Stimulated activated CD8-positive, alpha-beta memory T cell treated with anti-CD3 and anti-CD28 coated beads, Interleukin-15, amount 100 ng/mL, for 48 hours (primary cell): ENCODE measurements at places on chromosomes 2 and 18.

DNA sequence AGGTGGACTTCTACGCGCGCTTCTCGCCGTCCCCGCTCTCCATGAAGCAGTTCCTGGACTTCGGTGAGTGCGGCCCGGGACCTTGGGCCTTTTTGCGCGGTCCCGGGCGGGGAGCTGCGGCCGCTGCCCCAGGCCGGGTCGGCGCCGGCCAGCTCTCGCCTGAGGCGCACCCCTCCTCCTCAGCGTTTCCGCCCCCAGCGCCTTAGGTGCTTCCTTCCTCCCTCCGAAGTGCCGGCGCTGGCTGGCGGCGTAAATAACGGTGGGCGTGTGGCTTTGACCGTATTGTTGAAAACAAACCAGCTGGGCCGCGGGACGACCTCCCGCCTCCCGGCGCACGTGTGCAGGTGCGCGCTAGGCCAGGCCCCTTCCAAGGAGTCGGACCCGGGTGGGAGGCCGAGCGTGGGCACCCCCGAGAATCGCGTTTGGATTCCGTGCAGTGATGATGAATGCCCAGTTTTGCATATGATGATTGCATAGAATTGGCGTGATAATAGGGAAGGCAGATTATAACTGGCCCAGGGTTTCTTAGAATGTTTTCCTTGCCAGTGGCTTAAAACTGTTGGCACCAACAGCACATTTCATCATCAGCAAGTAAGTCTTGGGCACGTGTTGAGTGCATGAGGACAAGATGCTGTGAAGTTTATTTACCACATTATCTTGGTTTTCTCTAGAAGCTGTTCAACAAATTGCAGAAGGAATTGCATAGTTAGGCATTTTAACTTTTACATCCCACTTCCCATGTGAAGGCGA is 569 bp downstream of the PDK1 start:
- peak; percentile 68 for DNase-seq

GRCh38 chr18:47911877-47912276 is 18.6 kb downstream of the SMAD2 start:
- DNase-seq = no peak

DNA sequence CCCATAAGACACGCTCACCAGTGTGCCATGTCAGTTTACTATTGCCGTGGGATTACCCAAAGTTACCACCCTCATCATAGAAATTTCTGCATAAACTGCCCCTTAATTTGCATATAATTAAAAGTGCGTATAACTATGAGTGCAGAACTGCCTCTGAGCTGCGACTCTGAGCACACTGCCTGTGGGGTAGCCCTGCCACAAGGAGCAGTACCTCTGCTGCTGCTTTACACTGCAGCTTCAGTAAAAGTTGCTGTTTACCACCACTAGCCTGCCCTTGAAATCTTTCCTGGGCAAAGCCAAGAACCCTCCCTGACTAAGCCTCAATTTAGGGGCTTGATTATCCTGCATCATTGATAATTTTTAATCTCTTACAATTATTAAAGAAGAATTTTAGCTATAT is 213.9 kb upstream of the MAP2 start:
- no peak for DNase-seq

DNA sequence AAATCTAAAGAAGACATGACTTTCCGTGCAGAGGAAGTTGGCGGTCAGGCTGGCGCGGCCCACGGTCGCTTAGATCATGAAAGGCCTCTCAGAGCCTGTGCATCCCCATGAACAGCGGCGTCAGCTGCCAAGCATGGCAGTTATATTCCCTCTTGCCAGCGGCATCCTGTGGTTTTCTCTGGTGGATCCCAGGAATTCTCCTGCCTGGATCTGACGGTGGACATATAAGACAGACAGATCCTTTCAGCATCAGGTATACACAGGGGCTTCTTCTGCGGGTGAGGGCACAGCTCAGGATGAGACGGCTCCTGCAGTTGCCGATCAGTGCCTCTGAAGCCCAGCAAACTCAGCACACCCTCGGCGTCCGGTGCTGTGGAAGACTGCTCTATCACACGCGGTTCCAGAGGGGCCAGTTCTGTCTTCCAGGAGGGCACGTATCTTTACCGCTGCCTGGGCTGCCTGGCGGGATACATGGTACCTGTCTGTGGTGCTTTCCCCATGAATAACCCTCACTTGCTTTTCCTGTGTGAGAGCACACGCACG is 157.8 kb downstream of the LDLRAD4 start:
- DNase-seq = no peak

DNA sequence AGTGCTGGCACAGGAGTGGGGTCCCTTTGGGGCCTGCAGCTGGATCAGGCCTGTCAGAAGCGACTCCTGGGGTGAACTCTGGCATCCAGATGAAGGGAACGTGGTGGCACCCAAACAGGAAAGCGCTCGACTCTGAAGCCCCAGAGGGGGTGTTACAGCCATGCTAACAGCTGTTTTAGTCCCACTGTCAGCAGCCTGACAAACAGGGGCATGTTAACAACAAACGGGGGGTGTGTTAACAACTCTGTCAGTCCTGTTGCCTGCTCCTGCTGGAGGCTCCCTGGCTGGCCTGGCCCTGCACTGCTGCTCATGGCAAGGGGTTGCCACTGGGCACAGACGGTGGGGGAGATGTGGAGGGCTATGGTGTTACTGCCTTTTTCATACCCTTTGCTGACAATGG is 2.6 kb upstream of the RNU2-63P start:
- DNase-seq = no peak

- DNase-seq = no peak
Observed at GRCh38 chr2:239830121-239831000, 194.8 kb downstream of the NDUFA10 start.

GRCh38 chr18:61637319-61637718 is 255.5 kb downstream of the RNF152 start:
- no peak for DNase-seq

DNA sequence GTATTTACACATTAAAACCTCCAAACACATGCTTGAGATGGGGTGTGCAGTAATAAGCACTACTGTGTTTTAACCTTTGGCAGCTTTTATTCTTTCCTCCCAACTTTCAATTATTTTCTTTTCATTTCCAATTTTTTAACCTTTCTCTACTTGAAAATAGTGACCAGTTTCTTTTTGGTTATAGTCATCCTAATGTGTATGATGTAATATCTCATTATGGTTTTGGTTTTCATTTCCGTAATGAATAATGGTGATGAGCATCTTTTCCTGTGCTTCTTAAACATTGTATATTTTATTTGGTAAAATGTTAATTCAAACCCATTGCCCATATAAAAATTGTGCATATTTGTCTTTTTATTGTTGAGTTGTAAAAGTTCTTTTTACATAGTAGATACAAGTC is 103.5 kb downstream of the BMPR2 start:
- DNase-seq = no peak

DNA sequence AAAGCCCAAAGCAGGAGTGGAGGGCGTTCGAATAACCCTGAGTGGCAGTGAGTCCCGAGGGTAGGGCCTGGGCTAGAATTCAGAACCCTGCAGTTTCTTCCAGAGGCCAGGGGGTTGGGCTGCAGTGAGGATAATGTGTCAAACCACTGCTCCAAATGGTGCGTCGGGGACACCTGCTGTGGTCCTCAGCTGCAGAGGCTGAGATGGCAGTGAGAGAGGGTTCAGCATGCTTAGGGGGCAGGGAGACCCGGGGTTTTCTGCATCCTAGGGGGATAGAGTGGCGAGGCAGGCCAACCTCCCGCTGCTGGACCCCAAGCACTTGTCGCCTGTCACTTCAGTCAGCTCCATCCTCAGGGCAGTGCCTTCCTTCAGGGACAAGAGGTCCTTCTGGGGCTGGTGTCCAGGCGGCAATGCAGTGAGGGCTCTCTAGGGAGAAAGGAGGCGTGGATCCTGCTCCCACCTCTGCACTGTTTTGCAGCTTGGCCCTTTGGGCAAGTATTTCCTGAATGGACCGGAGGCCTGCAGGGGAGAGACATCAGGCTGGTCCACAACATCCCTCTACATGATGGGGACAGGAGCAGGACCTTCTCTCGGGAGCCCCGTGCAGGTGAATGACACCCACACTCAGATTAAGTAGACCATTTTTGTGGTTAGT is 8.4 kb upstream of the NTSR2 start:
- DNase-seq = no peak

DNA sequence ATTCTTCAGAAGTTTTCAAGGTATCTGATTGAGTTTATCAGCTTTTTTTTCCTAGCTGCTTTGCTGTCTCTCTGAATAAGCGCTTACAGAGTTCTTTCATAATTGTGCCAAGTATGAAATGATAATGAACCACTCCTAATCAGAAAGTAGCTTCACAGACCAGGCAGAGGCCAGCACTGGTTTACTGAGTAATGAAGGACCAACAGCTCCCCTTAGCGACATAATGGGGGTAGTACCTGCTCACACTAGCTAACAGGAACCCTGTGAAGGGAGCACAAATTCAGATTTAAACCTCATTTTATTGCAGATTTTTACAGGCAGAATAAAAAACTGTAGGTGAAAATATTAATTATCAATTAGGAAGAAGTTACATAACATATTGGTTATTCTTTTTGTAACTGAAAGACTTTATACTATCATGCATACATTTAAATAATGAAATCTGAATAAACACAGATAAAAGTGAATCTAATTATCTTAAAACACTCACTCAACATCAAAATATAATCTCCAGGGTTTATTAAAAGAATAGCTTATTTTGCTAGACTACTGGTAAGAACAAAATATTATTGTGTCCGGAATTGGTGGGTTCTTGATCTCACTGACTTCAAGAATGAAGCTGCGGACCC is 53.7 kb upstream of the LRRC30 start:
- DNase-seq = no peak

DNA sequence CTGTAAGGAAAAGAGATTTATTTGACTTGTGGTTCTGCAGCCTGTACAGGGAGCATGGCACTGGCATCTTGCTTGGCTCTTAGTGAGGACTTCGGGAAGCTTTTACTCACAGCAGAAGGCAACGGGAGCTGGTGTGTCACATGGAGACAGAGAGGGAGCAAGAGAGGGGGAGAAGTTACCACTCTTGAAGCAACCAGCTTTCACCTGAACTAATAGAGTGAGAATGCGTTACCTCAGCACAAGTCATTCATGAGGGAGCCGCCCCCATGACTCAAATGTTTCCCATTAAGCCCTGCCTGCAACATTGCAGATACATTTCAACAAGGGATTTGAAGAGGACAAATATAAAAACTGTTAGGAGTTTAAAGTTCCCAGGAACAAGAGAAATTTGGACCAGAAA is 190.0 kb downstream of the CYRIA start:
- DNase-seq = no peak

DNA sequence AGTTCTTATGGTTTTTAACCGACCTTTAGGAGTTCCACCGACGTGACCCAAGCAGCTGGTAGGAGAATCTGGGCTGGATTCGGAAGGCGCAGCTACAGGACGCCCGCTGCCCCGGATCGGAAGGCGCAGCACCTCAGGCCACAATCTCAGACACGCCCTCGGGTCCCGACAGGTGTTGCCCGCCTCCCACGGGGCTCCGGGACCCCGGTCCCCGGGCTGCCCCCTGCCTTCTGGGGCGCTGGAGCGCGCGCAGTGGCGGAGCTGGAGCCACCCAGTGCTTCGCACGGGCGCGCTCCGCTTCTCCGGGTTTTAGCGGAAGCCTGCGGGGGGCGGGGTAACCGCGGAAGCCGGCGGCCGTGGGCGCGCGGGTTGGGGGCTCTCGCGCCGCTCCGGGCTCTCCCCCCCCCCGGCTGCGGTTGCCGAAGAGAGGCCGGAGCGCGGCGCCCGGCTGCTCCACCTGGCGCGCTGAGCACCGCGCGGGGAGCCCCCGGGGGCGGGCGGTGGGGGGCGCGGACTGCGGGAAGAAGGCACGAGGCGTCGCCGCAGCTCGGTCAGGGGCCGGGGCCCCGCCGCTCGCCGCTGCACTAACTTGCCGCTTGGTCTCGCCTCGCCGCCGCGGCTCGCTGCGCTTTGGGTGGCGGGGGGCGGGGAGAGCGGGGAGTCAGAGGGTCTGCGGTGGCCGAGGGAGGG is 718.8 kb downstream of the DPP10 start:
- DNase-seq = no peak

DNA sequence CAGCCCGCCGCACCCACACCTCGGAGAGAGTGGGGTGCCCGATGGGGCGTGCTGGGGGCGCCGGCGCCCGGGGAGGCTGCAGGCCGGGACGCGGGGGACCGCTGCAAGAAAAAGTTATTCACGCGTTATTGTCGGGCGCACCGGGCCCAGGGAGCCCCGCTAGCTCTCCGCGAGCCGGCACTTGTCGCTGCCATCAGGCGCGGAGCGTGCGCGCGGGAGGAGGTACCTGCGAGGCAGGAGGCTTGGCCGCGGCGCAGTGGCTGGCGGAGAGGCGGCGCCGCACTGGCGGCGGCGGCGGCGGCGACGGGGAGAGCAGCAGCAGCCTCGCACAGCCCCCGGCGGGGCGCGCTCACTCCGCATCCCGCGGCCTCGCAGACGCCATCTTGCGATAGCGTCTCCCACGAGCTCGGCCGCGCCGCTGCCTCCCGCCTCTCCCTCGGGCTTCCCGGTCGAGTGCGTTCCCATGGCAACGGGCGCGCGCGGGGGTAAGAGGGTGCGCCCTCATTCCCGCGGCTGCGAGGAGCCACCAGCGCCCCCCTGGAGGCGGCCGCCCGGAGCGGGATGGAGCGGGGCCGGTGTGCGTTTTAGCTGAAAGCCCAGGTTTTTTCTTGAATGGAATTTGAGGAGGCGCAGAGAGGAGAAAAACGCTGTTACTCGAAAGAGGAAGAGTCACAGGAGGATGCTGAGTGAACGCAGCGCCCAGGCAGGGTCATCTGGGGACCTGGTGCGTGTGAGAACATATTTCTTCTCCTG is at the start of gene CHN1:
Gene CHN1, minus strand, starts transcription at position 402 of the 753 bp plus-strand sequence. CDS start 469 bp downstream, outside the sequence.
- DNase-seq = peak; percentile 50

DNA sequence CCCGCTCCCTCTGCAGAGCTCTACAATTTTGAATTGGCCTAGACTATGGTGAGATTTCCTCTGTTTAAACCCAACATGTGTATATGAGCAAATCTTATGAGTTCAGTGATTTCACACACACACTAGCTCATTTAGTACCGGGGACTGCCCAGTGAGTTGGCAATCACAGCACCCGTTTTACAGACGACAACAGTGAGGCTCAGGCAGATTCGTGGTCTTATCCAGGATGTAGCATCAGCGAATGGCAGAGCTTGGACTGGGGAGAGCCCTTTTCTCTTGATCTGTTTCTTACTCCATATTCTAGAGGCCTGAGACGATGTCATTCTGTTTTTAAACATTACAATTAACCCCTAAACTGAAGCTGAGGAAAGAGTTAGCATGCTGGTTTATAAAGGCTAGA is 419.9 kb downstream of the NBAS start:
- no peak for DNase-seq

DNA sequence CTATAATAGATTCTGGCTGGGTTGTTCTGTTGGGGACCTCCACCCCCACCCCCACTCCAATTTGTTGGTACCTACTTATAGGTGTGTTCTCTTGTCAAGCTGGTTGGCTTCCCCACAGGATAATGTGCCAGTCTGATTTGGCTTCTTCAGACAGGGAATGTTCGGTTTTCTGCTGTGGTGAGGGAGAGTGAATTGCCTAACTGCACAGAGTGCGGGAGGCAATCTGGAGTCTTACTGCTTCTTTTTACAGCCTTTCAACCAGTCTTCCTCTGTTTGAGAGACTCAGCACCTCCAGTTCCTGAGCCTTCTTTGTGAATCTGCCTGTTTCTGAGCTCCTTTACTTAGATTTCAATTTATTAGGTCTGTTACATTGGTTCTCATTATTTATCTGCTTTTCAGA is 27.4 kb upstream of the SNORC start:
- DNase-seq = no peak
